Daoy (cell line): ENCODE measurements at places on chromosomes 3 and 15.

DNA sequence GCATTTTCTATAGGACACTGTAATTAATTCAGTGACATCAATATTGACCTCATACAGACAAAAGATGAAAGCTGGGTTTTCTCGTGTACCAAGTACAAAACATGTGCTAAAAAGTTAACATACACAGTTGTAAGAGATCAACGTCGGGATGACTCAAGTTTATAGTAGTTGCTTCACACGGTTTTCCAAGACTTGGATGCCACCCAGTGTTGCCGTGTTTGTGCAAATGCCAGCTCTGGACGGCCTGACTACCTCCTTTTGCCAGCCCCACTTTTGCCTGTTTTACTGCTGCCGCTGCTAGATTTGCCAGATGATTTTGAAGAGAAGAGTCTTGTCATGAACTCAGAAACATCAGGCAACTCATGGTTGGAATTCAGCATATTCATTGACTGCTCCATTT is 17.6 kb downstream of the EMC7 start:
- DNase-seq, result peak; percentile 14

DNA sequence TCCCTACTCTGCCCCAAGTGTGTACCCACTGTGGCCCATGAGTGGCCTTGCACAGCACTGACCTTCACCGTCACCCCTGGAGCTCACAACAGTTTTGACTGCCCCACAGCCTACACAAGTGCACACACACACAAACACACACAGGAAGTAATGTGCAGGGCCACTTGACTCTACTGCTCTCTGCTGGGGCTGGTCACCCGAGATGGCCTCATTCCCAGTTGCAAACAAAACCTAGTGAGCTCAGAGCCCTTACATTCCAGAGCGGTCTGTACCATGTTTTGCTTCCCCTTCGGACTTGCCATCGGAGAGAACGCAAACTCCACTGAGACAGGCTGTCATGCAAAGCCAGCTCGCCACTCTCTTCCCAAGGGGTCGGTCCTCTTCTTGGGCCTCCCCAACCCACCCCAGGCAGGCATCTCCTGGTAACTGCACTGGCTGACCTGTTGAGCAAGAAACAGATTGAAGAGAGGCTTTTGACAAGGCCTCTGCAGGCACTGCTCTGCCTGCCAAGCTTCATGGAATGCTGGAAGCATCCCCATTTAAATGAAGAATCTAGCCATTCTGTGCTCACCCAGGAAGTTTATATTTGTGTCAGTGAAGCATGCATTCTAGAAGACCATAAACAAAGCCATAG is 232.0 kb upstream of the IGF1R start:
- DNase-seq, result no peak

- no peak for DNase-seq
Observed at GRCh38 chr3:140078940-140079339, 144.0 kb downstream of the CLSTN2 start.

DNA sequence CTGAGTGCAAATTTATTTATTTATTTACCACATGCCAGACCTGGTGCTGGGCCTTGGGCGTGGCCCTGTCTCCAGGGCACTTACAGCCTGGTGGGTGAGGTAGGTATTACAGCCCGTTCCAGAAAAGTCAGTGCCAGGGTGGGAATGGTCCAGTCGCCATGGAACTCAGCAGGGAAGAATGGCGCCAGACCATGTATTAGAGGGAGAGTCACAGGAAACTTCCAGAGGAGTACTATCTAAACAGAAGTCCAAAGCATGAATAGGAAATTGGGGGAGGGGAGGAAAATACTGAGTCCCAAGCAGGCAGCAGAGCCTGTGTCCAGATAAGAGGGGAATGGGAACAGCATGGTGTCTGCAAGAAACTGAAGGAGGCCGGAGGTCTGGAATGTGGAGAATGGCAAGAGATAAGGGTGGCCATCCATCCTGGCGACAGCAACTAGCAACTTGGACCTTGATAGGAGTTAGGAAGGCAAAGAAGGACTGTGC is 27.0 kb downstream of the SH3BP5 start:
- DNase-seq, result peak; percentile 28

DNA sequence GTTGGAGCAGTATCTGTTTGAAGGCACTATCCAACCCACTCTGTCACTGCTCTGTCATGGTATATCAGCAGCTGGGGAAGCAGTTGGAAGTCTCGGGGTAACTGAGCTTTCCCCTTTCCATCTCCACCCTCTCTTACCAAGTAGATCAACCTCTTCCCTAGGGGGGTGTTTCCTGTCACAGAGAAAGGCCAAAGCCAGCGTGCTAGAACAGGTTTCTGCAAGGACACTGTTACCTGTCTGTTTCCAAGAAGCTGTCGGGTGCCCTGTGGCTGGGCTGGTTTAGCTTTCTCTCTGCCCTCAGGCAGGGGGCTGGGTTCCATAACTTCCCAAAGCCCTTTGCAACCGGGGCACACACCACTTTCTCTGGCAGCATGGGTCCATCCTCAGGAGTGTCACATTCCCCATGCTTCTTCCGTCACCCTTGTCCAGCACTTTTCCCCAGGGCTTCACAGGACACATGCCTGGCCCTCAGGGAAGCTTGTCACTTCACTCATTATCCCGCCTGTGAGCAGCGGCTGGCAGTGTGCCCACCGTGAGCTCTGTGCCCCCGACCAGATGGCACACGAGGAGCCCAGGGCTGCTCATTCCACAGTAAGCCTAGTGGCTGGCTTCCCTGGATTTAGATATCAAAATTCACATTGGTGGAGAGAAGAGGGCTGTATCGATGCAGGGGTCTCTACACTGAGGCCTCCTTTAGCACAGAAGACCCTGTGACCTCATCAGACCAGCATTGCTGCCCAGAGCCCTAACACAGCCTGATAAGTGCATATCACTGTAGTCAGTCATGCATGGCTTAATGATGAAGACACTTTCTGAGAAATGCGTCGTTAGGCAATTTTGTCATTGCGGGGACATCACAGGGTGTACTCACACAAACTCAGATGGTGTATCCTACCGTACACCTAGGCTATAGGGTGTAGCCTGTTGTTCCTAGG is 205.8 kb downstream of the SLCO3A1 start:
- no peak for DNase-seq

GRCh38 chr3:42665050-42665878 is 11.8 kb downstream of the ZBTB47 start:
- DNase-seq, result no peak

DNA sequence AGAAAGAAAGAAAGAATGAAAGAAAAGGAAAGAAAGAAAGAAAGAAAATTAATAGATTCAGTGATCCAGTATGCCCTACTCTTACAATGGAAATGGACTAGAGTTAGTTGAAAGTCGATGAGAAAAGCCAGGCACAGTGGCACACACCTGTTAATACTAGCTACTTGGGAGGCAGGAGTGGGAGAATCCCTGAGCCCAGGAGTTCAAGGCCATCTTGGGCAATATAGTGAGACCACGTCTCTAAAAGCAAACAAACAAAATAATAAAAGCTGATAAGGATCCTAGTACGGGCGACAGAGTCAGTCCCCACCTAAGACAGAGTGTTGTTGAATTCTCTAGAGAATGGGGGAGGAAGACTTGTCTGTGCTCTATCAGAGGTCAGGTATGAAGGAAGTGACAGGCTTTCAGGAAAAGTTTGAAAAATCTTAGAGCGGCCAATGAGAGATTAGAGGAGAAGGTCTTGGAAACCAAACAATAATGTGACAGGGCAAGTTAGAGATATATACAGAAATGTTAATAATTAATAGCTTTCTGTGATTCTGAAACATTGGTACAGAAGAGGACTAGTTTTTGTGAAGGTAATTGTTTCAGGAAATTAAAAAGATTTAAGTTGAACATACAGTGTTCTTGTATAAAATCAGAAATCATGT is 117.9 kb upstream of the PTX3 start:
- no peak for DNase-seq

DNA sequence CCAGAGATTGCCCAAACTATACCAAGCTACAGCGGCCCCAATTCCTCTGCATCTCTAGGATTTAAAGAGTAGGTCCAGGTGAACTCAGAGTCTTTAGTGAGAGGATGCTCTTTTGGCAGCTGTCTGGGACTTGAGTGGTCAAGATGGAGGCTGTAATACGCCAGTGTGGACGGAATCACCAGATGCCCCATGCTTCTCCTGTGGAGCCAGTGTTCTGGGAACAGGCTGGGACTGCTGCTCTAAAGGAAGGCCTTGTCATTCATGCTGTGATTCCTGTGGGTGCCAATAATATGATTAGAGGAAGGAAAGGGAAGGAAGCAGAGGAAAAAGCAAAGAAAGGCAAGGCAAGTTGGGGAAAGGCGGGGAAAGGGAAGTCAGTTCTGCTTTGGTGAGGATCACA is 17.4 kb upstream of the NOX5 start:
- DNase-seq, result no peak

- DNase-seq, result no peak
Observed at GRCh38 chr15:62983956-62984355, 58.6 kb upstream of the TPM1 start.

- no peak for DNase-seq
Observed at GRCh38 chr3:67846166-67846565, 191.8 kb upstream of the SUCLG2 start.

DNA sequence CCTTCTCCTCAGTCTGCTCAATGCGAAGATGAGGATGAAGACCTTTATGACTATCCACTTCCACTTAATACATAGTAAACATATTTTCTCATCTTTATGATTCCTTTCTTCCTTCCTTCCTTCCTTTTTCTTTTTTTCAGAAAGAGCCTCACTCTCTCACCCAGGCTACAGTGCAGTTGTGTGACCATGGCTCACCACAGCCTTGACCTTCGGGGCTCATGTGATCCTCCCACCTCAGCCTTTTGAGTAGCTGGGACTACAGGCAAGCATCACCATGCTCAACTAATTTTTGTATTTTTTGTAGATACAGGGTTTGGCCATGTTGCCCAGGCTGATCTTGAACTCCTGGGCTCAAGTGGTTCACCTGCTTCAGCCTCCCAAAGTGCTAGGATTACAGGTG is 52.0 kb upstream of the RAP2B start:
- no peak for DNase-seq

- no peak for DNase-seq
Observed at GRCh38 chr3:67617518-67617917, 36.9 kb downstream of the SUCLG2 start.

DNA sequence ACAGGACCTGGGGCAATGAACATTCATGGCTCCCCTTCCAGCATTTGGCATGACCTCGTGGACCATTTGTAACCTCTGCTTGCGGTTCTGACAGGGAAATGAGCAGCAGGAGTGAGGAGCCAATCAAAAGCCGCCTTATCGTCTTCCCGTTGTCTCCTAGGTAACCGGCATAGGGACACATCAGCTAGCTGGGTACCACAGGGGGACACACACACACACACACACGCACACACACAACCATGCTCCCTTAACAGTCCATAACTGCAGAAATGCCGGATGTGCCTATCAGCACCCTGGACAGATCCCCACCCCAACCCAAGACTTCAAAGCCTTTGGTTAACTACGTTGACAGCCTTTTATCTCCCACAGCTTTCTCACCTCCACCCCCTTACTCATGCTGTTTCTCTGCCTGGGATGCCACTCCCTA is 53.4 kb upstream of the CCDC174 start:
- peak; percentile 30 for DNase-seq

DNA sequence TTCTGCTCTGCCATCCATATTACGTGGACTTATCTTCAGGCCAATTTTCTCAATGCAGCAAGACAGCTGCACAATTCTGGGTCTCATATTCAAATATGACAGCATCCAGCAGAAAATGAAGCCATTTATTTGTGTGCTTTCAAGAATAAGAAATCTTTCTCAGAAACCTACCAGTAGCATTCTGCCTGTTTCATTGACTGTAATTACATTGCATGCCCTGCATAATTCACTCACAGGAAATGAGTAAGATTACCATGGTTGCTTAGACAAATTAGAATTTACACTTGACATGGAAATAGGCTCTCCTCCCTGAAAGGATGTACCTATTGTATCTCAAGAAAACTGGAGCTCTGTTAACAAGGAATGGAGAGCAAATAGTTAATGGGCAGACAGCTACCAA is 346.6 kb upstream of the DCBLD2 start:
- DNase-seq, result no peak

DNA sequence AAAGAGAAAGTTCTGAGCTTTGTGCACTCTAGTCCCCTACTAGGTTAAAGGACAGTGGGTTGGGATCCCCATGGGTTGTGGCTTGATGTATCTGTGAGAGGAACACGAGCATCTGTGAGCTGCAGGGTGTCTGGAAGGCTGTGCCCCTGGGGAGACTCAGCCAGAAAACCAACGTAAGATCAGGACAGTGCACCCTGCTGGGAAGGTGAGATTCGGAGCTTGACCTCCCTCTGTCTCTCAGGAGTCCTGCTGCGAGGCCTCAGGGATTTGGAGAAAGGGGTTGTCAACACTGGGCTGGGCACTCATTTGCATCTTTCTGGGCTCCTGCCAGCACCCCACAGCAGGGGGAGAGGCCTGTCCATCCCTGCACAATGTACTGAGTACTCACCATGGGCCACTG is 15.2 kb downstream of the ANKRD63 start:
- DNase-seq, result no peak

GRCh38 chr15:58462973-58463663 is 31.3 kb downstream of the LIPC start:
- no peak for DNase-seq

DNA sequence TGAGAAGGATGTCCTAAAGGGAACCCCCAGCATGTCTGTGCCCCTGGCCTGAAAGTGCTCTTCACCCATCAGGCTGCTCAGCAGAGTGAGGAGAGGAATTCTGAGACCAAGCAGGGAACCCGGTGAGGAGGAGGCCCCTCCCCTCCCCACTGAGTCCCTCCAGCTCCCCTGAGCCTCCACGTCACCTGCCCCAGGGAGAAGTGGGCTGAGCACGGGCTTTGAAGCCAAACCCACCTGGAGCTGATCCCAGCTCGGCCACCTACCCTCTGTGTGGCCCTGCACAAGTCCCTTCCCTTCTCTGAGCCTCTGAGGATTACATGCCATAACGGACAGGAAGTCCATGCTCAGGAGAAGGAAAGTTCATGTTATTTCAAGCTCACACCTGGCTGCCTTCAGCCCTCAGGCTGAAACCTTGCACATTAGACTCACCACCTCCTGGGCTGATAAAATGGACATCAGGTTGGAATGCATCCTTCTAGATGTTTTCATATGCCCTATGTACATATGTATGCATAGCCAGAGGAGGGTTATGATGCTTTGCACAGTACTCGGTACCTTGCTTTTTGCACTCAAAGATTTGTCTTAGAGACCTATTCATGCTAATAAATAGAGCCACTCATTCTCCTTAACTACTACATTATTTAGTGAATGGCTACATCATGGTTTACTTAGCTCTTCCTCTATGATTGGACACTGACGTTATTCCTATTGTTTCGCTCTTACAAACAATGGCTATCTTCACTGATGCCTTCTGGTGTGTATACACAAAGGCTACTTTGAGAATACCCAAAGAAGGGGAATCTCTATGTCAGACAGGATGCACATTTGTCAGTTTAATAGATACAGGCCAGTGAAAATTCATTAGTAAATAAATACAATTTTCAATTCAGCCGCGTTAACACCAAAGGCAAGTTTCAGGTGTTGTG is 31.6 kb upstream of the GATA2 start:
- DNase-seq, result no peak

- DNase-seq, result no peak
Observed at GRCh38 chr3:99967796-99968195, 146.5 kb downstream of the FILIP1L start.

- peak; percentile 29 for DNase-seq
Observed at GRCh38 chr3:190122198-190122771, 1.6 kb upstream of the P3H2 start.
